K562 (cell line): ENCODE measurements at places on chromosomes 2 and 18.

- DNase-seq, result peak; percentile 41
Measured at GRCh38 chr2:131105950-131106801, 1.0 kb downstream of the PLEKHB2 start.

GRCh38 chr18:40935423-40935822, 1019.6 kb upstream of the PIK3C3 start:
- DNase-seq, result peak; percentile 7

DNA sequence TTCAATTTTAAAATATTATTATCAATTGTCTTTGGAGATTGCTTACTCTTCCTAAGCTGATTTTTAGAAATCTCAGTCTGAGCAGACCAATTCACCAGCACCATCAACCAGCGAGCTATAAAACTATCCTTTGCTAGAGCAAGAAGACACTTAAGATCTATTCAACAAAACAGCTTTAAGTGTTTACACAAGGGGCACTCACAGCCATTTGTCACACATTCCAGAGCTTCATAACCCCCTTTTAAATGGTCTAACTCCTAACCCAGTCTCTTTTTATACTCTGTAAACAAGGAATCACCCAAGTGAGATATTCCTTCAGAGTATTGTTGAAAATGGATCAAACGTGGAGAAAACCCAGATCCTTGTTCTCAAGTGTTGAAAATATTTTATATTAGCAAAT, 1294.1 kb upstream of the CHAC2 start:
- no peak for DNase-seq

GRCh38 chr18:79197531-79197930, 128.3 kb downstream of the ATP9B start:
- no peak for DNase-seq

DNA sequence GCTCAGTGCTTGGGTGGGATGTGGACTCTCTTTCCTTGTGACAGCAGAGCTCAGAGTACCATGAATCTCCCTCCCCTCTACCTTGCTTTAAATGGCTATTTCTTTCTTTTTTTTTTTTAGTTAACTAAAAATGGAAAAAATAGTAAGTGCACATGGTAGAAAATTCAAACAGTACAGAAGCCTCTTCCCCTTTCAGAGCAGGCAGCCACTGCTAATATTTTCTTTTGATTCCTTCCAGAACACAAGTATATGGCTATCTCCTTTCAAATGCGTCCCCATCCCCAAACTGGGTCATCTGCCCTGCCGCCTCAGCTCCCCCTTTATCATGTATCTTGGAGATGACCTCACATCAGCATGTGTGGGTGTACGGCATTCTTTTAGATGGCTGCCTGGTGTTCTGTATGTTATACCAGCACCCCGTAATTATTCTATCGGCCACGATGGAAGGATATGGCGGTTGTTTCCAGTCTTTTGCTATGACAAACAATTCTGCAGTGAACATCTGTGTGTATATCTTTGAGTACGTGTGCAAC, 70.5 kb upstream of the DLX2 start:
- DNase-seq, result no peak

DNA sequence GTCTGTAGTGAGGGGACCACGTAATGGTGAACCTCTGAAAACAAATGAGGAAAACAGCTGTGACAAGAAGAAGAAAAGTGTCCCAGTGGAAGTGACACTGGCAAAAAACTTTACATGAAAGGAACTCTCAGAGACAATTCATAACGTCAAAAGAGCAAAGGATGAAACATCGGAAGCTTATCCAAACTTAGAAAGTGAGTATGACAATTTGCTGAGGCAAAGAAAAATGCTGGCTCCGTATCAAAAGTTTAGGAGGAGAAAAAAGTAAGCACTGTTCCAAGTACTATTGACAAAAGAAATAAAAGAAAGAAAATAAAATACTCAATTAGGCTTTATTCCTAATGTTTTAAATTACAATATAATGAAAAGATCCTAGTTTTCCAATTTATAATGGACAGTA, 91.3 kb downstream of the NOL10 start:
- no peak for DNase-seq

DNA sequence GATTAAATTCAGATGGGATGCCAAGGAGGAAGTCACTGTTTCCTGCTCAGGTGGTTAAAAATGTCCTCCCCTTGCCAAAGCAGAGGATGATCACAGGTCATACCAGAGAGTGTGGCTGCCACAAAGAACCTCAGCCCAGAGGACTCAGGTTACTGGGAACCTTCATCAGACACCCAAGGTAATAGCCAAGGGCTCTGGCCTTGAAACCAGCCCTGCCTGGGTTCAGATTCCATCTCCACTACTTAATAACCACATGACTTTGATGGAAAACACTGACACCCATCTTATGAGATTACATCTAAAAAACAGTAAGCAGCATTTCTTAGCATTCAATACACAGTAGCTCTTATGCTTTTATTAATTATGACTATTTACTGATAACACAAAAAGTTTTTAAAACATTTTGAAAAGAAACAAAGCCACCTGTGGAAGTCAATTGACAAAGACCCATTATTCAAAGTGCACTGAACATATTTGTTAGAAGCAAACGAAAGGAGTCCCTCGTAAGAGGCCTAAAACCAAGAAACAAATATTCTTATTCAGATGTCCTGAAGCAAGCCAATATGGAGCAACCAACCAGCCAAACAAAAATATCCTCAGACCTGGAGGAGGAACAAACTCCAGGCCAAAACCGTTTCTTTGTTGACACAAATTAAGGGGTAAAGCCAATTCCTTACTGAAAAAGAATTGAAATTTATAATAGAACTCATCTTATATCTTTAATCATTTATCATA, 241.5 kb downstream of the RNF152 start:
- no peak for DNase-seq

- no peak for DNase-seq
Measured at GRCh38 chr2:230932556-230933511, 7.8 kb upstream of the GPR55 start.

DNA sequence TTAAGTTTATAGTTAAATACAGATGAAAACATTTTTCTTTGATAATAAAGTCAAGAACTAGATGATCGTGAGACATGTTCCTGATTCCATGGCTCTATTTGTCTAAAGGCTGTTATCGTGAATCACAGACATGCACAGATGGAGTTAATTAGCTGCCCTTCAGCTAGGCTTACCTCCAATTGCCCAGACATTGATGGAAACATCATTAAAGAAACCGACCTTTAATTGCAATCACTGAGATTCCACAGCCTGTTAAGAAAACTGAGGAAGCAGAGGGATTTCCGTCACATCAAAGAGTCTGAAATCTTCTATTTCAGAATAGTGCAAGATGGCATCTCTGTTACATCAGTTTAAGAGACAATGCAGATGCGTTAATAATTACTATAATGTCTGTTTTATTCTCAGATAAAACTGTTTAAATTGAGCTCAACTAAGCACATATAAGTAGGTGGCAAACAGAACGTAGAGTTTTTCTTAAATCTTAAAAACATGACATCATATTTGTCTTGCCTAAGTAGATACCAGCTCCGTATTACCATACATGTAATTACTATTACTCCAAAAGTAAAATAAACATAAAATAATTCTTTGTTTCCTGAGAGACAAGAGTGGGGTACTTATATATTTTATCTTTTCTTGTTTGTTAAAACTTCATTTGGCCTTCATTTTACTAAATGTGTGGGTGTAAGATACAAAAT, 23.9 kb upstream of the CRACDL start:
- DNase-seq, result no peak

DNA sequence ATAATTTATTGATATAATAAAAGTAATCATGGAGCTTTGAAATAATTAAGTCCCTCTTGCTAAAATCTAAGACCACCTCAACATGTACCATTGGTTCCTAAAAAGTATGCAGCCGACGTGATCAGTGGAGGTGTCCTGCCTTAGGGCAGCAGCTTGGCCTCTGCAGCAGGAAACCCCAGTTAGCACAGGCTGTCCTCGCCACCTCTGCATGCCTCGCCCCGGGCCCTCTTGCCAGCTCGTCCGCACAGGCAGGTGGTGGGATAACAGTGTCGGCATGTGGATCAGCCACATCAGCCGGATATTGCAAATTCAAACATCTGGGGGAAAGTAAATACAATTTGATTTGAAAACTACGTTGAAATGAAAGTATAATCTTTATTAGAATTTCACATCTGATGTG, 22.9 kb downstream of the COA5 start:
- DNase-seq, result no peak

- DNase-seq, result no peak
Measured at GRCh38 chr2:36356298-36356989, 866 bp downstream of the CRIM1 start.

DNA sequence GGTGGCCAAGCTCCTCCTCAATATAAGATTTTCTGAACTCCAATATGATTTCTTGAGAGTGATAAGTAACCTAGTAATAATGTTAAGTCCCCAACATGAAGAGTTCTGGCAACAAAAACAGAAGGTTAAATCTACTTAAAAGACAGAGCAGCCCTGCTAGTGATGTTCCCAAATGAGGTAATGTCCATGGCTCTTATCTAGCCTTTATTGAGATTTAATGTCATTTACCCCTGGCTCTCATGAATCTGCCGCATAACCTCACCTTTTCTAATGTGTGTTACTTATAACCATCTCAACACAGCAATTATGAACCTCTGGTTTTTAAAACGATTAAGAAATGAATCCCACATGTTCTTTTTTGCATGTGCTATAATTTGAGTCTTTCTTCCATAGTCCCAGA, 167.5 kb upstream of the ZFP36L2 start:
- no peak for DNase-seq

- DNase-seq, result no peak
Measured at GRCh38 chr2:31318361-31319336, 84.7 kb downstream of the EHD3 start.

DNA sequence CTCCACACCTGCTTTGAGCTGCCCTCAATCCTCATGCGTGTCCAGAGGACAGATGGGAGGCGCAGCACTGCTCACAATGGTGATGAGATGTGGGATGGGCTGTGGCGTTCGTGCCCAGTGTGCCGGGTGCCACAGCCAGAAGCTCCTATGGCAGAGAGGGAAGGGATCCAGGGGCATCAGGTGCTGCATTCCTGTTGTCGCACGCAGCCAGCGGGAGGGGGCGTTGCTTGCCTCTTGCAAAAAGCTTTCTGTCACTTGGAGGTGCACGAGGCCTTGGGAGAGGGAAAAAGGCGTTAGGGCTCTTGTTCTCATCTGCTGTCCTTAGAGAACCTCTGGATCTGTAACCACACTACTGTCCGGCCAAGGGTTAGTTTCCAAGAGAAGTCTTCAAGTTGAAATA, 29.2 kb upstream of the ALLC start:
- DNase-seq, result no peak

DNA sequence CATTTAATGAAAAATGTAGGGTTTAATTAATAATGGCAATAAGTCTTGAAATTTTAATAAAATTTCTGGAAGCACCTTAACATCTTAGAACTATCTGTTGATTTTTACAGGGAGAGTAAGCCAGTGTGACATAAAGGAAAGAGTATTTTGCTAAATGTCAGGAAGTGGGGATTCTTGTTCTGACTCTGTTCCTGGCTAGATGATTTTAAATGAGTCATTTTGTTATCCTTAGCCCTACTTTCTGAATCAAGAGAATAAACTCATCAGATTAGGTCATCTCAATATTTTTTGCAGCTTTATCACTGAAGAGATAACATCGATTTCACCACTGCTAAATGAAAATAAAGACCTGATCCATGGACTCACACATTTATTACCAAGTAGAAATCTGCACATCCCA, 377.5 kb upstream of the CYRIA start:
- no peak for DNase-seq

- DNase-seq, result peak; percentile 53
Measured at GRCh38 chr18:47595831-47596501, 334.5 kb downstream of the SMAD2 start.

- DNase-seq, result no peak
Measured at GRCh38 chr2:157438863-157439823, 4.7 kb downstream of the CYTIP start.

DNA sequence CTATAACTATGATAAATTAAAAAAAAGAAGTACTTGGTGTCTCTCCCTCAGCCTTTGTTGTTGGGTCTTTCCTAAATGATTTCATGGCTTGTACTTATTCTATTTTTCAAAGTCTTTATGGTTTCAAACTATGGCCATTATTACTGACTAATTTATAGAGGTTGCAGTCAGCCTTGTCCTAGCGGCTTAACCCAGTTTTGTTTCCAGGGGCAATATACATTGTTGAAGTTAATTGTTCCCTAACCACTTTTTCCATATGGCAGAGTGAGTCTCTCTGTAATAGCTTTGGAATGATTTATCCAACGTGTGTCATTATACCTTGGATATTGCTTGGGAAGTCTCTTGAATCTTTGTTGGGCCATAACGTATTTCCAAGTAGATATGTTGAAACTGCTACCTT, 408.8 kb downstream of the HRH4 start:
- DNase-seq, result no peak

GRCh38 chr2:9107168-9108025, 99.2 kb upstream of the ASAP2 start:
- DNase-seq, result no peak

GRCh38 chr2:118696786-118697465, 150.5 kb downstream of the EN1 start:
- no peak for DNase-seq

DNA sequence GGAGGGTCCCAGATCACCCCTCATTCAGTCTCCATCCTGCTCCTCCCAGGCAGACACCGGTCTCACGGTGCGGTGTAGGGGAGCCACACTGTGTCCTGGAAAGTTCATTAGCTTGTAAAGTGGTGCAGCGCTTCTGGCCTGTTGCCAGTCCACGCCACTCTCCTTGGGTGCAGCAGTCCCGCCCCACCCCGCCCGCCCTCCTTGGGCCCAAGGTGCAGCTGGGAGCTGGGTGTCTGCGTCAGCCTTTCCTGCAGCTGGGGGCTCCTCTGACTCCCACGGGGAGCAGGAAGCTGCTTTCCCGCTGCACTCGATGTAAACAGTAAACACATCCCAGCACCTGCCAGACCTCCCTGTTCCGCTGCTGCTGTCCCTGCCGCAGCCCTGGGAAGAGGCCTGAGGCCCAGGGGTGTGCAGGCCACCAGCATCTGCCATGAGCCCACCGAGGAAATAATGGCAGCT, 53.8 kb upstream of the ASB18 start:
- DNase-seq, result no peak

DNA sequence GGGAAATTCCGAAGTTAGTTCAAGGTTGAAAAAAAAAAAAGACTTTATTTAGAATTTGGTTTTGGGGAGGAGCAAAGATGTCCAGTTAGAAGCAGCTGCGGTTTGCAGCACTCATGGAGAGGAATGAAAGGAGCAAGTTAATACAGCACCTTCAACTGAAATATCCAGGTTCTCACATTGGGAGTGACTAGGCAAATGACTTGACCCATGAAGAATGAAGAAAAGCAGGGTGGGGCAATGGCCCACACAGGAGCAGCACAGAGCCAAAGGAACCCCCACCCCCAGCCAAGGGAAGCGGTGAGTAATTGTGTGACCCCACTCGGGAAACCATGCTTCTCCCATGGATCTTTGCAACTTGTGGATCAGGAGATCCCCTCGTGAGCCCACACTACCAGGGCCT, 32.8 kb downstream of the ZNF892 start:
- no peak for DNase-seq

DNA sequence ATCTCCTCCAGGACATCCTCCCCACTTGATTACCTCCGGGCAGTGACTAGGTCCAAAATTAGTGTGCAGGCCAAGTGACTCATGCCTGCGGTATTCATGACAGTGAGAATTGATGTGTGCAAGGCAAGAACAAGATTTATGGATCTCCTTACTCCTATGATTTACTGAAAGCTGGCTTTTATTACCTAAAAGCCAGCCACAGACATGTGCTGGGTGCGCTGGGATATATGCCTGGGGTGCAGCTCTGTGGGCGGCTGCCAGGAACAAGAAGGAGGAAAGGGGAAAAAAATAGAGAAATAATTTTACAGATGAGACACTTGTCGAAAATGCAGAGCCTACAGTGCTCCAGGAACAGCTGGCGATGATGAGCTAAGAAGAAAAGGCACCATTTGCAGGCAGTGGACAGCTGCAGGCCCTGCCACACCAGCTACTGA, 359.3 kb downstream of the CMPK2 start:
- DNase-seq, result no peak
